DMS53 (cell line): ENCODE measurements at places on chromosomes 16 and 17.

DNA sequence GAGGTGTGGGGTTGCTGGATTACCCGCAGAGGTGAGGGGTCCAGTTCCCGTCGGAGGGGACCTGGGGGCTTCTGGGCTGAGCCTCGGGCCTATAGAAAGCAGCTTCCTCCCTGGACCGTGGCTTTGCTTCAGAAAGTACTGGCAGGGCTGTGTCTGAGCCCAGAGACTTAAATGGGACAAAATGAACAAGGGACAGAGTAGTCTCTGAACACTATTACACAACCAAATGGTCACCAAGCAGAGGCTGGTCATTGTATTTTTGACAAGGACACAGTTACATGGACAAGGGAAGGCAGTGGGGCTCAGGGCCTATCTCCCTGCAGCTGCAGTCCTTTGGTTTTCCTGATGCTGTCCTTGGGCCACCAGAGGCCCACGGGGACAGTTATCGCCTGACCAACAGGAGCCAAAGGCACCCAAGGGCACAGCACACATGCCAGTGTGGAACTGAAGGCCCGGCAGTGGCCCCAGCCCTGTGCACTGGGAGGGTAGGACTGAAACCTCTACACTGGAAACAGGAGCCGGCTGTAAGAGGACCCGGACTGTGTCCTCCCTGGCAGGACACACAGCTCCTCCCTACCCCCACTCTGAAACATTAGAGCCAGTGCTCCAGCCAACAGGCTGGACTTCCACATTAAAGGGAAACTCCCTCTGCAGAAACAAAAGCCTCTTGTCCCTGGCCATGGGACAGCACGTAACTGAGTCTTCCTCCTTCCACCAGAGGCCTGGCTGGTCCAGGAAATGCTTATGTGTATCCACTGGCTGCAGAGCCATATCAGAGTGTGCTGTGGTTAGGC is 26.0 kb upstream of the ERN1 start:
- DNase-seq, result no peak

- DNase-seq, result no peak
Observed at GRCh38 chr17:39361064-39361463, 40.4 kb downstream of the FBXL20 start.

- no peak for DNase-seq
Observed at GRCh38 chr16:56257666-56258342, 66.5 kb downstream of the GNAO1 start.

- DNase-seq, result no peak
Observed at GRCh38 chr17:61489719-61490490, 37.7 kb downstream of the TBX4 start.

- DNase-seq, result no peak
Observed at GRCh38 chr16:28146536-28146935, 65.2 kb downstream of the XPO6 start.

GRCh38 chr17:73313526-73314127 is 1.8 kb upstream of the CDC42EP4 start:
- DNase-seq, result no peak

GRCh38 chr17:50689251-50689650 is 18.5 kb downstream of the ANKRD40 start:
- peak; percentile 58 for DNase-seq

DNA sequence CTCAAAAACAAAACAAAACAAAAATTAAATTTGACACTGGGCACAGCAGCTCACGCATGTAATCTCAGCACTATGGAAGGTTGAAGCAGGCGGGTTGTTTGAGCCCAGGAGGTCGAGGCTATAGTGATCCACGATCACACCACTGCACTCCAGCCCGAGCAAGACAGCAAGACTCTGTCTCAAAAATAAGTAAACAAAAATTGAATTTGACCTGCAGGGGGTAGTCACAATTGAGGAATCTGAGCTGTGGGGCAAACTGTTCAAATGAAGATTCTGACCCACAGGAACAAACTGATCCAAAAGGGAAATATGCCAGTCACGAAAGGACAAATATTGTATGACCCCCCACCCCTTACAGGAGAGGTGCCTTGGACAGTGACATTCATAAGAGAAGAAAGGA is 29.8 kb downstream of the ANKRD11 start:
- no peak for DNase-seq

- no peak for DNase-seq
Observed at GRCh38 chr16:8286348-8286747, 304.0 kb downstream of the TMEM114 start.
